ENCODE measurements at places on chromosomes 12 and 14.

GRCh38 chr14:35558680-35559079 lies 24.7 kb downstream of the INSM2 start:
- no peak for DNase-seq

DNA sequence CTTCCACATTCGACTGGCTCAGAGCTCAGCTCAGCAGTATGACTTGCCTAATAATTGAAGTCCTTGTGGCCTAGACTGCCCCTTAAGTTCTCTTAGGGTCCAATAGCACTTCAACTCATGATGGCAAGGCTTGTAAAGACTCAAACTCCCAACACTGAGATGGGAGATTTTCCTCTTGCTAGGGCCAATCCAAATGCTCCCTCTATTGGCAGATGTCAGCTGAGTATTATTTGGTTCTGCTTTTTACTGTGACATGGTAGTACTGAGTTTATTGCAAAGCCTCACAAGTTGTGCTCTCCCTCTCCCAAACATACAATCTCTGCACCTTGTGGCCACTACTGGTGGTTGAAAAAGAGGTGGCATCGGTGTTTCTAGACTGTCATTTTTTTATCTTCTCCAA lies 164.2 kb downstream of the ALG10 start:
- DNase-seq: no peak

DNA sequence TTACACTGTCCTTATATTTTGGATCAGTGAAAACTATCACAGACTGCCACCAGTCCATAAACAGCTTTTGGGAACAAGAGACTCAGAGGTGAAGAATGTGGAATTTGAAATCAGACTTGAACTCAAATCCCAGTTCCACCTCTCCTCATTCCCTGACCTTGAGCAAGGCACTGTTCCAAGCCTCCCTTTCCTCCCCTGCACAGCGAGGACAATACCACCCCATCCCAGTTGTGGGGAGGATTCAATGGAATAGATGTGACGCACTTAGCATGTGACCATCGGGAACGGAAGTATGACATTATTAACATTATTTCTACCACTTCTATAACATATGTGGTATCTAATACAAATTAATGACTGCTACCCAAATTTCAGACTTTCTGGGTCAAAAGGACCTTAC lies 63.5 kb downstream of the DPF3 start:
- DNase-seq: no peak

DNA sequence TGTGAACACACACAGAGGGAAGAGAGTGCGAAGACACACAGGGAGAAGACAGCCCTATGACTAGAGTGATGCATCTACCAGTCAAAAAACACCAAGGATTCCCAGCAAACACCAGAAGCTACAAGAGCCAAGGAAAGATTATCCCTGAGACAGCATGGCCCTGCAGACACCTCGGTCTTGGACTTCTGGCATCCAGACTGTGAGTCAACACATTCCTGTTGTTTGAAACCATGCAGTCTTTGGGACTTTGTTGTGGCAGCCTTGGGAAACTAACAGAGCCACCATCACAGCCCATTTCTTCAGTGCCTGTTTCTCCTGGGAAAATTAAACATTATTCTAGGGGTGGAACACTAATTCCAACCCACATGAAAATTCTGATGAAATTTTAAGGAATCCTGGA lies 220.6 kb downstream of the GXYLT1 start:
- DNase-seq: no peak

DNA sequence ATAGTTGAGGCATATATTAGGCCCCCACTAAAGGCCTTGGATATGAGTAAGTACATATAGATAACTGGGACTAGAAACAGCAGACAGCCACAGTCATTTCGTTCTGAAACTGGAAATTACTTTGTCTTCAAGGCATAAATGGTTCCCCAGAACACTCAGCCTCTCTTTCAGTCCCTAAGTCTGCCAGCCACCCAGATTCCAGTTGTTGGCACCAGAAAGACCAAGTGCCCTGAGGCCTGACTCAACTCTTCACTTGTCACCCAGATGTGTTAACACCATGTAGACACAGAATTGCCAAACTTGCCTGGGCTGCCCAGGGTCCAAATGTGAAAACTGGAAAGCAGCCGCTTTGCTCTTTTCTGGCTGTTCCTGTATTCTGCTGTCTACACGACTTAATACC lies 3.0 kb upstream of the LGALS3 start:
- no peak for DNase-seq

DNA sequence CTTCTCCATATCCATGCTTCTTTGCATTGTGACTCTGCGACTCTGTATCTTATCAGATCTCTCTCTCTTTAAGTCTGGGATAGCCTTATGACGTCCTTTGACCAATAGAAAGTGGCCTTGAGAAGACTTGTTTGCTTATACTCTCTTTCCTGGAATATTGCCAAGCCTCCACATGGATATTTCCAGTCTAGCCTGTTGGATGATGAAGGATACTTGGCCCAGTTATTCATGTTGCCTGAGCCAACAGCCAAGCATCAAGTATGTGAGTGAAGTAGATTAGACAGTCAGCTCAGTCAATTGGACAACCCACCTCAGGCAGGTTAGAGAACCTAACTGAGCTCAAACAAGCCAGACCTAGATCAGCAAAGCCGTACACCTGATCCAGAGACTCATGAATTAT lies 864.2 kb upstream of the MGAT4C start:
- DNase-seq: no peak

DNA sequence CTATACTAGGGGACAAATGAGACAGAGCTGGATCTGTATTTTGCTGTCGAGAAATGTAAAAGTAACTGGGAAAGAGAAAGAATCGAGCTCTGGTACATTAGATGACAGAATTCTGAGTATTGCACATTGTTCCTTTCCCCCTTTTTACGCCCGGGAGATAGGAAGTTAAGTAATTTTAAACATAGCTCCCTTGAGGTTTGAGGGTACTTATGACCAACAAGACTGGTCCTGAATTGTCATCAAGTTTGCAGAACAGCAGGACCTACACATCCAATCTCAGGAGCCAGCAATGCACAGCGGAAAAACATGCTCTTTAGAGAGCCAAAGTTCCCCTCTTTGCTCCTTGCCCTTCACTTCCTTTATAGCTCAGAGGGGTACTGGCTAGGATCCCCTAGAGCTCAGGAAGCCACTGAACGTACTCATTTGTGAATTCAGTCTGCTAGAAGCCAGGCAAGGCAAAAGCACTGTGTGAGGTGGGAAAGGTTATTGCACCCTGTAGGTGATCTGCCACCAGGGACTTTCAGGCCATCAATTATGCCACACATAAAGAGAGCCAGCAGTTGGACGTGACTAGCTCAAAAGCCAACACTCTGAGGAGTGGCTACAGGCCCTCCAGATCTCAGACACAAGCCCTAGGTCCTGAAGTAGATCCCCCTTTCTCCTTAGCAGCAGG lies 333.8 kb downstream of the KCNH5 start:
- DNase-seq: no peak

GRCh38 chr12:91920276-91920675 lies 225.4 kb downstream of the BTG1 start:
- no peak for DNase-seq

DNA sequence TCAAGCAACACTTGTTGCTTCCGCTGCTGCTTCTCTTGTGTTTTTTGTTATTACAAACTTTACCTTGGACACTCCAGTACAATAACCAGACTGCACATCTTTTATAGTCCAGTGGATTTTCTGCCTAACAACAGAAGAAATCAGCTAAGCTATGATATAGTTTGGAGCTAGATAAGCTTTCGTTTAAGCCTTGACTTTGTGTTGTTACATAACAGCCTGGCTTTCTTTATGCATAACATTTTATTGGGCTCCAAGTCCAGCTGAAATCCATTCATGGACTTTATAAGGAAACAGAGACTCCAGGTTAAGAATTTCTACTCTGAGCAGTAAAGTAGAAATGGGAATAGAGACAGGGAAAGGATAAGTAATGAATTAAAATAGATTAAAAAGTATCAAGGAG lies 3.5 kb upstream of the DCN start:
- DNase-seq: no peak

DNA sequence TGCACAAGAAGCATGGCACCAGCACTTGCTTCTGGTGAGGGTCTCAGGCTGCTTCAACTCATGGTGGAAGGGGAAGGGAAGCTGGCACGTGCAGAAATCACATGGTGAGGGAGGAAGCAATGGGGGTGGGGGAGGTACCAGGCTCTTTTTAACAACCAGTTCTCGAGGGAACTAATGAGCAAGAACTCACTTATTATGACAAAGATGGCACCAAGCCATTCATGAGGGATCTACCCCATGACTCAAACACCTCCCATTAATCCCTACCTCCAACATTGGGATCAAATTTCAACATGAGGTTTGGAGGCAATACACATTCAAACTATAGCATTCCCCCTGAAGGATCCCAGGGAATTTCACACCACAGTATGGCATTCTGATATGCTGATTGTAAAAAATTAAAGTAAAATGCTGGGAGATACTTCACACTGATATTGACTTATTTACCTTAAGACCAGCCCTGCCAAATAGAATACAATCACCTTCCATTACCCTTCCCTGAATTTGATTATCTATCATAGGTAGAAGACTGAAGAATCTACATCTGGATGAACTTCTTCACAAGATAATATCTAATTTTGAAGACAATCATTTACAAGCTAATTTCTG lies 201.7 kb upstream of the PLXNC1 start:
- DNase-seq: no peak

- no peak for DNase-seq
Measured at GRCh38 chr12:38155020-38155395, 161.6 kb upstream of the ALG10B start.

GRCh38 chr14:49189375-49189774 lies 396.8 kb downstream of the RPS29 start:
- DNase-seq: no peak

DNA sequence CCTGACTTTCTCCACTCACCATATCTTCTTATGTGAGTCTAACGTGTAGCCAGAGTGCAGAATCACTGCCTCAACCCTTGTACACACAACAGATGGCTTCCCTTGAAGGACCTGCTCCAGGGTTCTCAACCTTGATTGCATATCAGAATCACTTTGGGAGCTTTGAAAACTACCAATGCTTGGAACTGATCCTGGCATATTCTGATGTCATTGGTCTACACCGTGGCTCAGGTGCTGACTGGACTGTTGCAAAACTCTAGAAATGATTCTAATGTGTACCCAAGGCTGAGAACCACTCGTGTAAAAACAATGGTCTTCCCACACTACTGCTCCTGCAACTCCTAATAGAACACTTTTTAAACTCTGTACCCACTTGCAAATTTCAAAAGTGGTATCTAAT lies 18.5 kb downstream of the TMEM132D start:
- DNase-seq: no peak

GRCh38 chr14:105261781-105262180 lies 13.4 kb downstream of the BTBD6 start:
- no peak for DNase-seq

DNA sequence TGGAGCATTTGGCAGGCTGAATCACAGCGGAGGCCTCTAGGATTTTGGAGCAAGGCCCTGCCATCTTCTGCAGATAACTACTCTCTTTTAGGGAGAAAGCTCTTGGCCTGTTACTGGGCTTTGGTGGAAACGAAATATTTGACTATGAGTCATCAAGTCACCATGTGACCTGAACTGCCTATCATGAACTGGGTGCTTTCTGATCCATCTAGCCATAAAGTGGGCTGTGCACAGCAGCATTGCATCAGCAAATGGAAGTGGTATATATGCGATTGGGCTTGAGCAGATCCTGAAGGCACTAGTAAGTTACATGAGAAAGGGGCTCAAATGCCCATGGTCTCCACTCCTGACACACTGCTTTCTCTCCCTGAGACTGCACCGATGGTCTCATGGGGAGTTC lies 21.1 kb downstream of the GYS2 start:
- no peak for DNase-seq

DNA sequence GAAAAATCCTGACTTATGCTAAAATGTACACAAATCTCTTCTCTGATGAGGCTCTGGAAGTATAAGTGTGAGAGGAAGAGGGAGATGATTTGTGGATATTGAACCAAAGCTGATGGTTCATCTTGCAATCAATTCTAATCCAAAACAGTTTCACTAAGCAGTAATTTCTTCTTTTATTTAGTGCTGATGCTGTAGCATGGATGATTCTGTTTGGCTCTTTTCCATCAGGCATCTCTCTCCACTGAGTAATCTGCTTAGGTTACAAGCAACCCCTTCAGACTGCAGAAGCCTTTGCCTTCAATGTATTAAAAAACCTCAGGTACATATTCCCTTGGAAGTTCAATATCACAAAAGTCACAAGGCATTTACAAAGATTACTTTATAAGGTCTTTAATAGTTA lies 159.1 kb upstream of the CCDC198 start:
- no peak for DNase-seq

DNA sequence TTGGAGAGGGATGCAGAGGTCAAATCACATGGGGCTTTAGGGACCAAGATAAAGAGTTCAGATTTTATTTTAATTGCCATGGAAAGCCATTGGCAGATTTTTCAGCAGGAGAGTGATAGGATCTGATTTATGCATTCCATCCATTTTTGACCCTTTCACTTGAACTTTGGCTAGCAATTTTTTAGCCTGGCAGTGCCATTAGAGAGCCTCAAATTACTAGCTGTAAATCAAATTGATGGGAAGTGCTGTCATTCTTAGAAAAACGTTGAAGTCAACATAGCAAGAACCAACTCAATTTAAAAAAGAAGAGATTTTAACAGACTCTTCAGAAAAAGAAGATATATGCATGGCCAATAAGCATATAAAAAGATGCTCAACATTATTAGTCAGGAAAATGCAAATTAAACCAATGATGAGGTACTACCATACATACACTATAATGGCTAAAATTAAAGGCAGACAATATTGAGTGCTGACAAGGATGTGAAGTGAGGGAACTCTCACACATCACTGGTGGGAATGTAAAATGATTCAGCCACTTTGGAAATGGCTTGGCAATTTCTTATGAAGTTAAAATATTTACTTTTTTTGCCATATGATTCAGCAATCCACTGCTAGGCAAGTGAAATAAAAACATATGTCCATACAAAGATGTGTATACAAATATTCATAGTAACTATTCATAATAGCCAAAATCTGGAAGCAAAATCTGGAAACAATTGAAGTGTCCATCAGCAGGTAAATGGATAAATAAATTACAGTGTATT lies 89.7 kb downstream of the PTCSC3 start:
- DNase-seq: no peak

- DNase-seq: no peak
Measured at GRCh38 chr14:77682158-77682553, 25.7 kb downstream of the ALKBH1 start.

DNA sequence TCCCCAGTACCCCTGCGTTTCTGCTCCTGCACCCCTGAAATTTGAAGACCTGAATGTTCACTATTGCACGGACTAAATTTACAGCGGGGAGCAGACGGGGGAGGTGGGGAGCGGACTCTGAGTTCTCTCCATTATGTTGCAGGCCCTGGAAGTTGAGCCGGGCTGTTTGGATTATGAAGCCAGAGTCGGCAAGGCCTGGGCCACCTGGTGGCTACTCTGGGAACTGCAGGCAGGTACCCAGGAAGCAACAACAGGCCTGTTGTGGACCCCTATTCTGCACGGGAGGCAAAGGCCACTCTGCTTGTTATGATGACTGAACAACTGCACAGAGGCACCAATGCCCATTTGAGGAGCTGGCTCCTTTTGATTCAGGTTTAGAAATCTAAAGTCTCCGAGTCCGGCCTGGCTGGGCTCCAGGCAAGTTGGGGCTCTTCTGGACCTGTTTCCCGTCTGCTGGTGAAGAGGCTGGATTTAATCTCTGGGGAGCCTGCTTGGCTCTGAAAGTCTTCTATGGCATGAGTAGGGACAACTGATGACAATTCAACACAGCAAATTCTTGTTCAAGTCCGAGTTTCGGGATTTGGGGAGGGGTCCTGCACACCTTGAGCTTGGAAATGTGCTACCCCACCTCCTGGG lies 34.1 kb upstream of the FAM181A start:
- DNase-seq: peak; percentile 82

- no peak for DNase-seq
Measured at GRCh38 chr14:101032433-101032832, 128.9 kb upstream of the RTL1 start.

- no peak for DNase-seq
Measured at GRCh38 chr12:20592556-20592955, 102.6 kb upstream of the SLCO1C1 start.
